ENCODE measurements at places on chromosomes 7 and 10.

GRCh38 chr7:148461392-148462179 is 129.0 kb upstream of the C7orf33 start:
- DNase-seq, result no peak

DNA sequence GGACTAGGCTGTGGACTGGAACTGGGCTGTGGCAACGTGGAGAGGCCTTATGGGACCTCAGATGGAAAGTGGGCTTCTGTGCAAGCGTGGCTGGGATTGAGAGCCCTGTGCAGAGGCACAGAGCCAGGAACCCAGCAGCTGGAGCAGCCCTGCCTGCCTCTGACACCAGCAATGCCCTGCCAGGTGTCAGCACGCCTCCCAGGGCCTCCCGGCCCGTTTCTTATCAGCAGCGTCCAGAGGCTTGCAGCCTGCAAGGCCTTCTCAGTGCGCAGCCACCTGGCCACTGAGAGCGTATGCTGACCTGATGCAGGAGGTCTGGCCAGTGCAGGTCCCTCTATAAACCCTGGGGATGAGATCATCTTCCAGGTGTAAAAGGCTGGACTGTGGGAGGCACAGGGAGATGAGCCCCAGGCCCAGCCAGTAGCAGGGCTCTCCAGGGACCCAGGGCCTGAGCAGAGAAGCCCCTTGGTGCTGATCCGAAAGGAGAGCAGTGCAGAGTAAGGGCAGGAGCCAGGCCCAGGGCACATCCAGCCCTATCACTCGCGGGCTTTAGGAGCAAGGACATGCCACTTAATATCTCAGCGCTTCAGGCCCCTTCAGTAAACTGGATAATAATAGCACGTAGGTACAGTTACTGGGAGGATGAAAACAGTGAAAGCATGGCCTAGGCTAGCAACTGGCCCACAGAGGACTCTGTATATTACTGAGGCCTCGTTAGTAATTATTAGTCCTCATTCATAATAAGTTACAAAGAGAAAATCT is 38.8 kb upstream of the ANTXRL start:
- DNase-seq, result no peak

GRCh38 chr7:81839708-81840369 is 70.0 kb upstream of the HGF start:
- DNase-seq, result no peak

DNA sequence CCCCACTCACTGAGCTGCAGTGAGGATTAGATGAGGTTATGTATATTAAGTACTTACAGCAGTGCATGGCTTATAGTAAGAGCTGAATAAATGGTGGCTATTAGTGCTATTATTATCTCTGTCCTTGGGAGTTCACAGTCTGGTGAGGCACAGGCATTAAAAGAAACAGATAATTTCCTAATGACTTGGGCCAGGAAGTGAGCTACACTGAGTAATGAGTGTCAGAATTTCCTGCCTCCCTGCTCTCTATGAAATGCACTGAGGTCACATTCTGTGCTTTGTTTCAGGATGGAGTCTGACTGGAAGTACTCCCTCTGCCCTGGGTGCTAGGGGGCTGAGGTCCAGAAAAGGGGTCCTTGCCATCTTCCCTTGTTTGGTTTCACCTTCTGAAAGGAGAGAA is 48.7 kb upstream of the LOXL4 start:
- DNase-seq, result no peak

DNA sequence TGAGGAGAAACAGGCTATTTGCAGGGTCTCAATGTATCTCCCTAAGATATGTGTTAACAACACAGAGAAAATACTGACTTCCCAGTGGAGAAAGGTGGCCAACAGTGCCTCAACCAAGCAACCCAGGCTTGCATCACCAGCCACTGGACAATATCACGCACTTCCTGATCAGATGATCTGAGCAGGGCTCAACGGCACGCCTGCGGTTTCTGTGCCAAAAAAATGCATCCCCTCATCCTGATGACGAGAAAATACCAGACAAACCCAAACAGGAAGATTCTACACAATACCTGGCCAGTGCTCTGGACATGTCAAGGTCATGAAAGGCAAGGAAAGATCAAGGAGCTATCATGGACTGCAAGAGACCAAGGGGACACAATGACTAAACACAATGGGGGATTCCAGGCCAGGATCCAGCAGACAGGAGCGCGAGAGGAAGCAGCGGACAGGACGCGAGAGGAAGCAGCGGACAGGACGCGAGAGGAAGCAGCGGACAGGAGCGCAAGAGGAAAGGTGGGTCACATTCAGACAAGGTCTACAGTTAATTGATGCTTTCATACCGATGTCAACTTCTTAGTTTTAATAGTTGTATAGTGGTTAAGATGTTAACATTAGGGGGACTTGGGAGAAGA is 51.1 kb downstream of the GNA12 start:
- no peak for DNase-seq

DNA sequence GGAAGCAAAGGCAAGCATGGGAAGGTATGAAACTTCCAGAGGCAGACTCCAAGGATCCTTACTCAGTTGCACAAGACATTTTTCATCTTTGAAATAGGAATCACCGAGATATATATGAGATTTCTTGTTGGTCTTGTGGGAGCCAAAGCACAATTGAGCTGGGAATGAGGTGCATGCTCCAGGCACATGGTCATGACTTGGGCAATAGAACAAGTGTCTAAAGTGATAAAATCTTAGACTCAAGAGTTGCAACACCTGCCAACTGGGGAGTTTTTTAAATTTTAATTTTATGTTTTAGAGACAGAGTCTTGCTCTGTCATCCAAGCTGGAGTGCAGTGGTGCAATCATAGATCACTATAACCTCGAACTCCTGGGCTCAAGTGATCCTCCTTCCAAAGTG is 169.5 kb upstream of the ADCY1 start:
- DNase-seq, result no peak

GRCh38 chr10:29897999-29898716 is 161.2 kb downstream of the JCAD start:
- no peak for DNase-seq

DNA sequence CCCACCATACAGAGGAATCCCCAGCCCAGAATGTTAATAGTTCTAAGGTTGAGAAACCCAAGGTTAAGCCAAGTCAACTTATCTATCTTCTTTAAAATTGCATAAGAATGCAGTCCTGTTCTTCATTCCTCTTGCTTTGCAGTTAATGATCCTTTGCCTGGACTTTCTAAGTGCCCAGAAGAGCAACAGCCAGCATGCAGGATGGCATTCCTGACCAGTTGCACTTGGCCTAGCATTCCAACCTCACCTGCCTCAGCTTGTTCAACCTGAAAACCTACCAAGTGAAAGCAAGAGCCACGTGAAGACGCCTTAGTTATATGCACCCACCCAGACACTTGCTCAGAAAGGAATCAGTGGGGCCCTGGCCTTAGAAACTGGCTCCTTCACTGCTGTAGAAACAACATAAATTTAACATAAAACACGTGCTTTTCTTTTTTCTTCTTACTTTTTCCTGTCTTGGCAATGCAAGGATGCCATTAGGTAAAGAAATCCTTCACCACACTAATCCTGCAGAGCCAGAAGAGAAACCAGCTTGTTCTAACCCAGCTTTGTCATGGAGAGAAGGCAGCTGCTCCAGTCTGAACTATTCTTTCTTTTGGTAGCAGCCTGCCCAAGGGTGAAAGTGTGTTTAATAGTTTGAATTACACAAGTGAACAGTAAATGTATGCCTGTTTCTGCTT is 25.0 kb downstream of the EGFR start:
- no peak for DNase-seq

DNA sequence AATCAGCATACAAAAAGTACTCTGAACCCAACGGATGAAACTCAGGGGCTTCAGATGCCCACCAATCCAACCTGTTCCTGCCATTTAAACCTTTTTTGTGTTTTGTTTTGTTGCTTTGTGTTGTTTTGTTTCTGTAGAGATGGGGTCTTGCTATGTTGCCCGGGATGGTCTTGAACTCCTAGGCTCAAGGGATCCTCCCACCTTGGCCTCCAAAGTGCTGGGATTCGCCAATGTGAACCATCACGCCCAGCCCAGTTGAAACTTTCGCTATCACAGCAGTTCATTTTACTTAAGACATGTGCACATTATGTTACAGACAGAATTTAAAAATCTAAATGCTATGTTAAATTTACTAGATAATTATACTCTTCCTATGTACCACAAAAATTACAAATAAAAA is 101.6 kb downstream of the SKIDA1 start:
- DNase-seq, result no peak

GRCh38 chr7:134932707-134933370 is 53.5 kb upstream of the AGBL3 start:
- DNase-seq, result no peak

- DNase-seq, result no peak
Observed at GRCh38 chr7:27359181-27360125, 116.9 kb downstream of the EVX1 start.

DNA sequence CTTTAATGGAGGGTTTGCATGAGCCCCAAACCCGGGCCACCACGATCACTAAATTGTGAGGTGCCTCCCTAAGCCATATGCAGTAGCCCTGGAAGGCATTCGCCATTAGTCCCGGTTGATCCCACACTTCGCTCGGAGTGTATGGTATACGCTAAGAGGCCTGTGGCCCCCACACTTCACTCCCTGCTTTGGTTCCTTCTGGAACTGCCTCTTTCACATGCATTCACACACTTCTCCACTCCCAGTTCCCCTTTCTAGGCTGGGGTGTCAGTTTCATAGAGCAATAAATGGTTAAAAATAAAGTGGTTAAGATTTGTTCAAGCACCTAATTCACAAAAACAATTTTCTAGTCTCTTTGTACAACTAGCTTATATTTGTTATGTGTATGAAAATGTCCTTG is 212.1 kb upstream of the KCND2 start:
- DNase-seq, result no peak

Measured in CD8-positive, alpha-beta memory T cell (primary cell).